ENCODE measurements at places on chromosomes 12 and 14.

DNA sequence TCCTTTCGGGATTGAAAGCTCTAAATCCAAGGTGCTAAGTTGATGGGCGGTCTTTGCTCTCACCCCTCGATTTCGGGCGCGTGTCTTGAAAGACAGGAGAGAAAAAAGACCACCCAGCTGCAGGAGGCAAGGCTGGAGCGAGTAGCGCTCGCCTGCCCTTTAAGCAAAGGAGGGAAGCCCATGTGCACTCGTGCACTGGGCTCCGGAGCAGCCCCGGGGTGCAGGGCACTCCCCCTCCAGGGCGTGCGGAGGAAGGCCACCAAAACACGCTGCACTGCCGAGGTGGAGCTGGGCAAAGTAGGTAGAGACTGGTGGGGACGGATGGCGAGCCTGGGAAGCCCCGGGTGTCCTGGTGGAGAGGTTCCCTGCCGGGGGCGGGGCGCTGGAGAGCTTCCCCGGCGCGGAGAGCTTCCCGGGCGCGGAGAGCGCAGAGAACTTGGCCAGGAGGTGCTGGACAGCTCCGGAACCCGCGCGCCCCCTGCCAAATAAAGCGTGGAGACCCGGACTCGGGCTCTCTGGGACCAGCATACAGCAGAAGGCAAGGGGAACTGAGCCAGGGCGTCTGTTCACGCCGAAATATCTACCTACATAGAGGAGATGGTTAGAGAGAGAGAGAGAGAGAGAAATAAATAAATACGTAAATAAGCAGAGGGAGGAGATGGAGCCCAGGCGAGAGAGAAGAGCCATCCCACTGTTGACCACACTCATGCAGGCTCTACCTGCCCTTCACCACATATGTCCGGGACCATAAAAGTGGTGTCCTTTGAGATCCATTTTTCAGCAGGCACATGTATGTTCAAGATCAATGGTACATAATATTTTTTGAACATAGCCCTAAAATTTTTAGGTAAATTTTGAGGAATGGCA lies 662 bp upstream of the NELL2 start:
- DNase-seq: no peak

GRCh38 chr12:75943730-75944096 lies 87.9 kb downstream of the PHLDA1 start:
- DNase-seq: no peak

DNA sequence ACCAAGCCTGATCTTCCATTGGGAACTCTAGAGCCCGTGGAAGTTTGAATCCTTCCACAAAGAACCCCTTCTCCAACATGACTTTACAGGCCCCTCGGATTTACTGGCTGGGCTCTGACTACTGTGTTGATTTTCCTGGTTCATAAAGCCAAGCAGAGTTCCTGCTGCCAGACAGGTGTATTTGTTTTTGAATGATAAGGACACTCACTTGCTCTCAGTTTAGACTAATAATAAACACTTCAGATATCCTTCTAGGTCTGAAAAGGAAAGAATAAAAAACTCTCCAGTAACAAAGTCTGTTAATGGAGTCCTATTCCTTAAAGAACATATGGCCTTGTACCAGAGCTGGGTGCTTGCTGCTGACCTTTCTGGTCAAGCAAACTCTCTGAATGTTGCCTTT lies 31.0 kb downstream of the SIX1 start:
- no peak for DNase-seq

GRCh38 chr12:105852496-105852895 lies 286.3 kb downstream of the NUAK1 start:
- no peak for DNase-seq

- DNase-seq: no peak
These were observed 208.5 kb upstream of the DIO2 start for GRCh38 chr14:80419769-80420168.

DNA sequence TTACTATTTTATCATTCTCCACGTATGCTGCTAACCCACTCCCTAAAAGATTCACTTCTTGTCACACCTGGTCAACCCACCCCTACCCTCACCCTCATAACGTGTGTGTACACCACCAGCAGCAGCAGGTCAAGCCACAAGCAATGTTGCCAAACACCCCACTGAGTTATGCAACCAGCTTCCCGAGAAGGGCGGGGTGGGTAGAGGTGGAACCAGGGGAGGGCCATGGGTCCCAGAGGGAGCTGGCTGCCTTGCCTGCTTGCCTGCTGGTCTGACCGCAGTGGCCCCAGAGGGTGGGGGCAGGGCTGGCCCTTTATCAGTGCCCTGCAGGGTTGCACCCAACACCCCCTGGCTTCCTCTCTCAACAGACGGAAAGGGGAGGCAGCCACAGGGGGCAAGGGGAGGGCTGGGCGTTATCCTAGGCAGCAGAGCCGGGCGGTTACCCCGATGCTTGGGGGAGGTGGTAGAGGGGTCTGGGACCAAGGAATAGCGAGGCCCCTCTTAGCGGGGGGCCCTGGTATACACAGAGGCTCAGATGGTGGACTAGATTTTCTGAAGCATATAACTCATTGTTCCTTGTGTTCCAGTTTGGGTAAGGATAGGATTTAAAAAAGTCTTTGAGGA lies 3.5 kb upstream of the NFE2 start:
- DNase-seq: no peak

GRCh38 chr14:45048385-45048784 lies 35.5 kb upstream of the PRPF39 start:
- no peak for DNase-seq

DNA sequence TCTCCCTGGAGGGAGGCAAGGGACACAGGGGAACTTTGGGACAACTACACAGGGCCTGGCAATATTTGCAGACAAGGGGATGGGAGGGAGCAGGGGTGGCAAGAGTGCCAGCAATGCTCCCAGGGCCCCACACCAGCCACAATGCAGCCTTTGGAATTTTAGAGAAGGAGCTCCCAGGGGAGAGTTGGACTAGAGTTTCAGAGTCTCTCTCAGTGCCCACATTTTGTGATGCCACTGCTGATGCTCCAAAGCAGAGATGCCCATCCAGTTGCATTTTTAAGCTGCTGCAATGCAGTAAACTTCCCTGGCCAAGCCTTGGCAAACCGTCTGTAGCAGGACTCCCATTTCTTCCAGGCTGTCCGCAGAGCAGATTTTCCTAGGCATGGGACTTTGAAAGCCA lies 98.9 kb downstream of the ZFP36L1 start:
- no peak for DNase-seq

- no peak for DNase-seq
These were observed 17.5 kb downstream of the ZNF664 start for GRCh38 chr12:123990511-123990910.

Measured in renal cortex interstitium (tissue), 15 donors.